ENCODE measurements at places on chromosomes 16 and 17. TPM values are rescaled to one million over a fixed set of nuclear protein-coding genes. Genes with fewer than 3 reads are reported as not detected.
A peak's percentile ranks its signal among the peaks of the same experiment; 100 is the strongest.

DNA sequence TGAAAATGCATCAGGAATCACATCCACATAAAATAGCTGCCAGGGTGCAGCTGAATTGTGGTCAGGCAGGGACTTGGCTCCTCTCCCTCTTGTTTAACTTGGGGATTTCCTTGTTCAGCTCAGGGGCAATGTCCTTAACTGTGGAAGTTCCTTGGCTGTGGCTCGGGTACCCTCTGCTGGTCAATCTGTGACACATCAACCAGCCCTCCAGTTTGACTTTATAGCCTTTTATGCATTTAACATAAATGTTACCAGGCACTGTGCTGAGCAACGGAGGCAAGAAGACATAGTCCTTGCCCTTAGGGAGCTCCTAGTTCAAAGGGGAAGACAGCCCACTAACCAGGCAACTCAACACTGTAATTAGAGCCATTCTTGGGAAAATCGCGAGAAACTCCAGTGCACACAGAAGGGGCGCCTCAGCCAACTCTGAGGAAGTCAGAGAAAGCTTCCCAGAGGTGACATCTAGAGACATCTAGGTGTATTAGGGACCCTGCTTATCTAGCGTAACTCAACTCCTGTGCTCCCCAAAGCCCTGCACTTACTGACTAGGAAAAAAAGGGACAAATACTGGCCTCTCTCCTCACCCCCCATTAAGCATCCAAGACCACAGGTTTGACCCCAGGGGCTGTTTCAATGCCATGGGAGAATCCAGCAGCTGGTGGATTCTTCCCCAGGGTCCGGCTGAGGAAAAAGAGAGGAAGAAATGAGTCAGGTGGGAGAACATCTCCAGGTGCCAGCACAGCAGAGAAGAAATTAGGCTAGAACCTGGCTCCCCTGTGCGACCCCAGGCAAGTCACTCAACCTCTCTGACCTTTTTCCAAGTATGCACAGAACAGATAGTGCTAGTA is 17.3 kb upstream of the EEF2K start:
- peak; percentile 73 for DNase-seq

- no peak for DNase-seq
Measured at GRCh38 chr17:17929655-17930380, 42.4 kb downstream of the TOM1L2 start.

DNA sequence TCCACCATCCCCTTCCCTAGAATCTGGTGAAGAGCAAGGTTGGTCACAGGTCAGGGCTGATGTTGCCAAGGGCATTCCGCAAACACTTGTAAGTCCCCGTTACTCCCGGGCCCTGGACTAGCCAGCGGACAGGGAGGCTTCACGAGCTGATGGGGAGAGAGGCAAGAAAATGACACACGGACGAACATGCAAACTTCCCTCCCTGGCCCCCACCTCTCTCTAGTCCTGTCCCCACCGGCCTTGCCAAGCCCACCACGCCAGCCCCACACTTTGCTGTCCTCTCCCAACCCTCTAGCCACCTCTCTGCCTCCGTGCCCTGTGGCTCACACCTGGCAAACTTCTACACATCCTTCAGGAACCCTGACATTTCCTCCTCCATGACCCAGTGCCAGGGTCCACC is 54.8 kb downstream of the RPH3AL start:
- DNase-seq: no peak

DNA sequence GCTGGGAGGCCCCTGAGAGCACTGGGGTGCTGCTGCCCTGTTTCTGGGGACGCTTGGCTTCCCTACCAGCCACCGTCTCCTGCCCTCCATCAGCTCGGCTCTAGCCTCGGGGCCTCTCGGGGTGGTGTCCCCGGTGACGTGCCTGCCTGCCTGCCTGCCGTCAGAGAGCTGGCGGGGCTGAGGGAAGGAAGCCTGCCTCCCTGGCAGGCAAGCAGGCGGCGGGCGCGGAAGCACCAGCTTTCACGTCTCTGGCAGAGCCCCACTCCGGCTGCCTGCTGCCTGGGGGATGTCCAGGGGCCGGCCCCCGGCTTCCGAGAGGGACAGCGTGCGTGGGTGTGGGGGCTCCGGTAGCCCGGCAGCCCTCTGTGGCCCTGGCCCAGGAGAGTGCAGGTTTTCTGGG is 9.3 kb downstream of the CENPX start:
- DNase-seq: no peak

DNA sequence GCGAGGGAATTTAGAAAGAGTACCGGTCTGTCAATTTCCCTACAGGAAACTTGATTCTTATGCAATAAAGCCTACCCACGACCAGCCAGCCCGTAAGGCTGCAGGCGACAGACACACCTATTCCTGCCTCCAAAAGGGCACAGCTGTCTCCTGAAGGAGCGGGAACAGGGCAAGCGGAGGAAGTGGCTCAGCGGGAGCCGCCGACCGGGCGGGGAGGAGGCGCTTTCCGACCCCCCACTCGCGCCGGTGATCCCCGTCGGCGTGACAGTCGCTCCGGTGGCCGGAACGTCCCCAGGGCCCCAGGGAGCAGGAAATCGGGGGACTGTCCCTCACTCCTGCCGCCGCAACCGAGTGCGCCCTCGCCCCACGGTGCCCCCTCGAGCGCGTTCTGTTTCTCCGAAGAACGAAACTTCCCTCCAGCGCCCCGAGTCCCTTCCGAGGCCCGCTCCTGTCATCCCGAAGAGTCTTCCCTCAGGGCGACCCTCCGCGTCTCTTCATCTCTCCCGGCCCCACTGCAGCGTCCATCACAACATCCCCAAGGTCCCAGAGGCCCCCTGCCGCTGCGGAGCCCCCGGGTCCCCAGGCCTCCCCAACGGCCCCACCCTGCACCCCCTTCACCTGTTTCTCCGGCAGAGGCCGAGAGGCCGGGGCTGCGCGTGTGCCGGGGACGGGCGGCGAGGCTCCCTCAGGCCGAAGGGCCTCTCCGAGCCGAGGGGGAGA is 421 bp downstream of the STAT3 start:
- no peak for DNase-seq

- no peak for DNase-seq
Measured at GRCh38 chr16:31215287-31216162, 1.4 kb downstream of the PYDC1 start.

- no peak for DNase-seq
Measured at GRCh38 chr17:36923814-36924221, 13.5 kb upstream of the LHX1 start.

DNA sequence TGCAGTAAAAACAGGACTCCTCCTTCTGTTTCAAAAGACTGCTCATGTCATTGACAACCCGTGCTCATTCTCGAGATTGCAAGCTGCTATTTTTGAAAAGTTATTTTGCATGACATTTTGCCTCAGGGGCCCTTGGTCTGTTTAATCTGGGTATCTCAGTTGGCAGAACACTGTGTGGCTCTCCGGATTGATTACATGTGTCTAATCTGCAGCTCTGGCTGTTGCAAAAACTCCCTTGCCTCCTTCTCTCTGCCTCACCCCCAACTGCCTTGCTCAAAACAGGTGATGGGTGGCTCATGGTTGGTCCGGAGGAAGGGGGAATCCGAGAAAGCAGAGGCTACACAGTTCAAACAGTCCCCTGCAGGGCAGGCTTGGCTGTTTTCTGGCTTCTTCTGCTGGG is 25.3 kb downstream of the GINS3 start:
- DNase-seq: no peak

GRCh38 chr17:28716740-28717577 is 709 bp downstream of the RAB34 start:
- peak; percentile 52 for DNase-seq

RHBDL1 gene
- polyA plus RNA-seq: 2.6 TPM

TBX6 gene
- polyA plus RNA-seq: 0.52 TPM

USH1G gene
- not detected for polyA plus RNA-seq
